ENCODE measurements at places on chromosomes 6 and 20.

GRCh38 chr6:126038234-126038633, 51.9 kb downstream of the TRMT11 start:
- DNase-seq, result no peak

DNA sequence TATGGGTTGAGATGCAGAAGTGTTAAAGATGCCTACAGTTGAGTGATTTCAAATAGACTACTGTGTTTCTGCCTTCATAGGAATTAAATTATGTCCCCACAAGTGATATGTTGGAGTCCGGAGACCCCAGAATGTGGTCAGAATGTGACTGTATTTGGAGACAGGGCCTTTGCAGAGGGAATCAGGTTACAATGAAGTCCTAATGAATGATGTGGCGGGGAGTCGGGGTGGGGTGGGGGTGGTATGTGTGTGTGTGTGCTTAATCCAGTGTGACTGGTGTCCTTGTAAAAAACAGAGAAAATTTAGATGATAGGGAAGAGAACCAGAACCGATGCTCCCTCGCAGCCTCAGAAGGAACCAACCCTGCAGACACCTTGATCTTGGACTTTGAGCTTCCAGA, 448.2 kb downstream of the QKI start:
- no peak for DNase-seq

DNA sequence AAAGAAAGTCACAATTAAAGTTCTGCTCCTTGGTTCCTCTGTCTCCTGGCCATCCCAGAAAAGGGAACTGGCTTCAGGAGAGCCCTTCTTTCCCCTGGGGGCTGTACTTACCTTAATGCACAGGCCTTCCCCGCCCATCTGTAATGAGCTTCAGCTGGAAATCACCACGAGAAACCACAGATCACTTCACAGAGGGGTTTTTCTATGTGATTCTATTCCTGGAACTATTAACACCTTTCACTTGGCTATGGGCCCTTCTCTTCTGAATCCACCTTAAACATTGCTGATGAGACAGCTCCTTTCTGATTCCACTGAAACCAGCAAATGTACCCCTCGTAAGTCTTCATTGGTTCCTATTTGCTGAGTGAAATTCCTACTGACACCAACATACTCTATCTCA, 80.7 kb downstream of the FOXF2 start:
- DNase-seq, result no peak

- DNase-seq, result no peak
These were observed 51.6 kb downstream of the CYP24A1 start for GRCh38 chr20:54122189-54122588.

- DNase-seq, result no peak
These were observed 88.3 kb upstream of the PRND start for GRCh38 chr20:4633379-4633778.

GRCh38 chr6:160349020-160349441, 853 bp downstream of the SLC22A3 start:
- no peak for DNase-seq

DNA sequence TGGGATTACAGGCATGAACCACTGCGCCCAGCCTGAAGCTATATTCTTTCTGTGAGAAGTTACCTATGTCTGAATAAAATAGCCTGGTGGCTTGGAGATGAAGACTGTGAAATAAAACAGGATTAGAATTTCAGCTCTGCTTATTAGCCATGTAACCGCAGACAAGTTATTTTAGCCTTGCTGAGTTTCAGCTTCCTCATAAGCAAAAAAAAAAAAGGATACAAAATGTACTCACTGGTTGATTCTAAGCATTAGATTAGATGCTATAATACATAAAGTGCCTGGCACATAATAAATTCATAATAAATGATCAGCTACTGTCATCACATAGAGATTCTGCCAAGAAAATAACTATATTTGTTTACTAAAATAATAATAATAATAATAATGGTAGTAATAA, 98.8 kb downstream of the EPB41L2 start:
- no peak for DNase-seq

GRCh38 chr6:4336778-4337442, 201.5 kb upstream of the ECI2 start:
- DNase-seq, result no peak

- no peak for DNase-seq
These were observed 259.8 kb upstream of the FLRT3 start for GRCh38 chr20:14597206-14597715.

DNA sequence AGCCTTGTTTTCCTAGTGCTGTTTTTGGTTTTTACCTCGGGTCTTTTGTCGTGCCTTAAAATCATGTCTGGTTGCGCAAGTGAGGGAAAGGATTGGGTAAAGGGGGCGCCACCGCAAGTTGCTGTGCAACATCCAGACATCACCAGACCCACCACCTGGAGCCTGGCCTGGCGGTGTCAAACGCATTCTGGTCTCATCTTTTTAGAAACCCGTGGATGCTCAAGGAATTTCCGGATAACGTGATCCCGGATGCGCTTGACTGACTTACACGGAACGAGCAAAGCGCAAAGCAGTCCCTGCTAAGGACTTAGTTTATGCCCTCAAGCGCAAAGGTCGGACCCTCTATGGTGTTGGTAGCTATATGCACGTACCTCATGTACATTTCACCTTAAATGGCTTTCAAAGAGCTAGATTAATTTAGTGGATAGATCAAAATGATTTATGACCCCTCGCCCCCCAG, 105.2 kb downstream of the OR2B2 start:
- DNase-seq, result no peak

DNA sequence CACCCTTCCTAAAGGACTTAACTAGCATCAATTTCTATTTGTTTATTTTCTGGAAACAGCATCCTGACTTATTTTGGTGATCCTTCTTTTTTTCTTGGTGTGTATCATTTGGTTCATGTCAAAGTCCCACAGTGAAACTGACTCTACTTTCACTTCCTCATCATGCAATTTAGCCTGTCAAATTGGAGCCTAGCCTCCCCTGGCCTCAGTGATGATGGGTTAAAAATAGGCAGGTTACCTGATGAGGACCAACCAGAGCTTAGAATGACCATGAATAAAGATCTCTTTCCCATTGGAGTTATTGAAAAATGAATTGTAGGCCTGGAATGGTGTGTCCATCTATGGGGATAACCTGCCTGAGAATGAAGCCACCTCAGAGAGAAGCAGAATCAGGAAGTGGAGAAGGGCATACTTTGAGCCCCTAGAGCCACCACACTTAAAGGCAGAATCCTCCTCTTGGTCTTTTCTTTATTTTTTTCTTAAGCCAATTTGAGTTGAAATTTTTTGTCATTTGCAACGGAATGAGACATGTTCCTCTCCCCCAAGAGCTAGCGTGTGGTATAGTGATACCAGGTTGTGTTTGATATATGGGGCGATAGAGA, 105.6 kb downstream of the BTBD3 start:
- DNase-seq, result no peak

- DNase-seq, result no peak
These were observed 8.1 kb upstream of the HEY2 start for GRCh38 chr6:125741336-125741735.

DNA sequence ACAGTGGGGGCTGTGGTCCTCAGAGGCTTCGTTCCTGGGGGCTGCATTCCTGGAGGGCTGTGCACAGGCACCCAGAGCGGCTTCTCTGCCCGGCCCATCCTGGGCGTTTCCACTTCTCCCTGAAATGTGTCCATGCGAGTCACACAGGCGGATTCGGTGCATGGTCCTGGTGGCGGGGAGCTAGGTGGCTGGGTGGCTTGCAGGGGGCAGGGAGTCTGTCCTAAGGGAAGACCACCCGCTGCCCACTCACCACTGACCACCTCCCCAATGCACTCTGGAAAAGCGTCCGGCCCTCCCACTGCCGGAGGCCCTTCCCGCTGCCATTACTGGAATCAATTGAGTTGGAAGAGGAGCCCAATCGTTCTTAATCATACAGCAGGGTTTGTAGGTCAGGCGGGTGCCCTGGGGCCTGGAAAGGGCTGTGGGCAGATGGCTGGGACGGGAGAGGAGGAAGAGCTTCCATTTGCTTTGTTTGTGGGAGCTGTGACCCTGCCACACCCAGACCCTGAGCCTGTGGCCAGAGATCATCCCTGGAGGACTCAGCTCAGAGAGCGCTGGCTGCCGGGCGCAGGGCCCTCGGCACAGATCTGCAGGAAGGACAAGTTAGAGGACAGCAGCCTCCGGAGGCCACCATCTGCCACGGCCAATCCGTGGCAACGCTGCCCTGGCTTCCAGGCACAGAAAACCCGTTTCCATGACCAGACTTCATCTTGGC, 6.4 kb downstream of the CHRNA4 start:
- no peak for DNase-seq

DNA sequence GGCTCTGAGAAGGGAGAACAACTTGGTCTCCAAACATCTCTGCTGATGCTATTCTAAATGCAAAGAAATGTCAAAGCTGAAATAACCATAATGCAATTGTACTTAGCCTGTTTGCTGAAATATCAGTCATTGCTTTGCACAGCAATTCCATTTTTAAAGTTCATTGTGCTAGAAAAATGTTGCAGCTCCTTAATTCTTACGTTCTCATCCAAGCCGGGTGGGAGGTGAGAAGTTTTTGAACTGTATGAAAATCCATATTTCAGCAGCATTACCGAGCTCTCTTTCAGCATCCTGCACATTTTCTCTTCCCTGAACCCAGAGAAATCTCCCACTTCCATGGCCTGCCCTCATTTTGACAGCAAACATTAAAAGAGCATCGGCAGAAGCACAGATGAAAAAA, 630.0 kb downstream of the PTPRT start:
- no peak for DNase-seq

DNA sequence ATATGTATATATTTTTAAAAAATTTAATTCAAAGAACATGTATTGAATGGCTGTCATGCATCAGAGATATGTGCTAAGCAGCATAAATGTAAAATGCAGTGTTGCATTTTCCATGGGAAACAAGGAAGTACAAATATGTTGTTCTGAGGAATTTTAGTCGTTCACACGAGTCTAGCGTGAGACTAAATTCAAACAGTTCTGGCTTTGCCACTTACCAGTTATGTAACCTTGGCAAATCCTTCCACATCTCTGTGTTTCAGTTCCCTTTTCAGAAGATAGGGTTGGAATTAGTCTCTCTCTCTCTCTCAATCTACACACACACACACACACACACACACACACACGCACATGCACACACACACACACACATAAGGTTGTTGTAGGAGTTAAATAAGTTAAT, 305.4 kb downstream of the UTRN start:
- DNase-seq, result no peak

- DNase-seq, result no peak
These were observed 218.6 kb downstream of the PKHD1 start for GRCh38 chr6:51868591-51869355.

GRCh38 chr6:19705606-19706005, 131.6 kb upstream of the ID4 start:
- no peak for DNase-seq

GRCh38 chr6:87921034-87921433, 126.6 kb upstream of the SPACA1 start:
- DNase-seq, result no peak

DNA sequence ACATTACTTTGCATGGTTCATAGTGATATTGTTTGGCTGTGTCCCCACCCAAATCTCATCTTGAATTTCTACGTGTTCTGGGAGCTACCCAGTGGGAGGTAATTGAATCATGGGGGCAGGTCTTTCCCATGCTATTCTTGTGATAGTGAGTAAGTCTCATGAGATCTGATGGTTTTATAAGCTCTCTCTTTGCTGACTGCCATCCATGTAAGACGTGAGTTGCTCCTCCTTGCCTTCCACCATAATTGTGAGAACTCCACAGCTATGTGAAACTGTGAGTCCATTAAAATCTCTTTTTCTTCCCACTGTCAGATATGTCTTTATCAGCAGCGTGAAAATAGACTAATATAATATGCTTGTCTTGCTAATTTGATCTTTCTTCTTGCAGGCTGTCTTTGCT, 200.4 kb upstream of the NOX3 start:
- no peak for DNase-seq

DNA sequence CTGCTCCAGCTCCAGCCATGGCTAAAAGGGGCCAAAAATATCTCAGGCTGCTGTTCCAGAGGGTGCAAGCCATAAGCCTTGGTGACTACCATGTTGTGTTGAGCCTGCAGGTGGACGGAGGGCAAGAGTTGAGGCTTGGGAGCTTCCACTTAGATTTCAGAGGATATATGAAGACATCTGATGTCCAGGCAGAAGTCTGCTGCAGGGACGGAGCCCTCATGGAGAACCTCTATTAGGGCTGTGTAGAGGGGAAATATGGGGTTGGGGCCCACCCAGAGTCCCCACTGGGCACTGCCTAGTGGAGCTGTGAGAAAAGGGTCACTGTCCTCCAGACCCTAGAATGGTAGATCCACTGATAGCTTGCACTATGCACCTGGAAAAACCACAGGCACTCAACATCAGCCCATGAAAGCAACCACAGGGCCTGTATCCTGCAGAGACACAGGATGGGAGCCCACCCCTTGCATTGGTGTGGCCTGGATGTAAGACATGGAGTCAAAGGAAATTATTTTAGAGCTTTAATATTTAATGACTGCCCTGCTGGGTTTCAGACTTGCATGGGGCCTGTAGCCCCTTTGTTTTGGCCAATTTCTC, 70.5 kb downstream of the NINL start:
- DNase-seq, result no peak

GRCh38 chr6:35737413-35738211, 780 bp downstream of the ARMC12 start:
- no peak for DNase-seq

DNA sequence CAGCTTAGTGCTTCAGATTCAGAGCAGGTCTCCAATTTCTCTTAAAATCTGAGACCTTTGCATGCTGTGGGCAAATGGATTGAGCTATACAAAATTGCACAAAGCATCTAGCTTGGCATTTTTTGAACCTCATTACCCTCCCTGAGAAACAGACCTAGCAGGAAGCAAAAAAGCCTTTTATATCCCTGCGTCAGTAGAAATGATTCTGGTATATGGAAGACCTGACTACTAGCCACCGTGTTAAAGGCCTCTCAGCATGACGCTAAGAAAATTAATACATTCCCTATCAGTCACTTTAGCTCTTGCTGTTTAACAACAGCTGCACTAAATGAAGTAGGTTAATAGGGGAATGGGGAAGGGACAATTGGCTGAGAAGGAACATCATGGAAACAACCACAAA, 110.7 kb upstream of the SMLR1 start:
- no peak for DNase-seq

GRCh38 chr20:17849901-17850683, 118.5 kb downstream of the SNX5 start:
- no peak for DNase-seq

DNA sequence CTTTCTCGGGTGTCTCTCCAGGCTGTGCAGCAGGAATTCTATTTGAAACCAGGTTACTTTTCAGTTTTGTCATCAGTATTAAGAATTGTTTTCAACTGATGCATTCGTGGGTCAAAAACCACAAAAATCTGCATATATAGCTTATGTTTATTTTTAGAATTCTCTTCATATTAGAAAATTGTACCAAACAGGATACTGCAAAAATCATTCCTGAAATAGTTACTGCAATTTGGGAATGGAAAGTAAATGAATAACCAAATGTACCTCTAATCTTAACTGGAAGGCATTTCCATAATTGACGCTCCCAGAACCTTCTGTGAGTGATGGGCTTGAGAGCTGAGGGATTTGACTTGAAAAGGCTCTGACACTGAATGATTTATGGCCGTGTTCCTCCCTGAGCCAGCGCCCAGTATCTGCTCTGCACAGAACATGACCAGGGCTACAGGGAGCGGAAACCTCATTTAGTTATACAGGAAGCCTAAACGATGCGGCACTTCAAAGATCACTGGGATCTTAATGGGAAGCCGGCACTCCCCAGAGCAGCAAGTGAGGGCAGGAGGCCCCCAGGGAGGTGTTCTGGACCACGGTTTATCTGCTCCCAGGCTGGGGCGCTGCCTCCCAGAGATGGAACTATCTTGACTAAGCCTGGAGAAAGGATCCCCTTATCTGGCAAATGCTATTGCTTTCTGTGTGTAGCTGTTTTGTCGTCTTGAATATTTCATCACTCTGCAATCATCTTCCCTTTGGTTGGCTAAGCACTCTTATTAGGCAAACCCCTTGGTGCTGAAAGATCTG, 446.0 kb downstream of the QKI start:
- DNase-seq, result no peak
